ENCODE measurements at places on chromosomes 12 and 14.

DNA sequence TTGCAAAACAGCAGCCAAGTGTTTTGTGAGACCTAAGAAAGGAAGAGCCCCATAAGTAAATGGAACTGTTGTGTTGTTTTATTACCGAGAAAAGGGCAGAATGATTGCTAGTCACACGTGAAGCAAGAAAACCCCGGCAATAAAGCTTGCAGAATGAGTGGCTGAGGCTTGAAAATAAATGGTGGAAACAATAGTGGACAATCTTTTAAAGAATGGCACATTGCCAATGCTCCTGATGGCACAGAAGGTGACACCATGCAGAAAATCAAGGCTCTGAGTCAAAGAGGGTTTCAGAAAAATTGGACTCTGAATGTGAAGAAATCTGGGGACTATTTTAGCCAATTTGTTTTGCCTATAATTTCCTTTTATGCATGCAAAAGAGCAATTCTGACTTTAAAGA is 4.0 kb upstream of the AQP2 start:
- no peak for DNase-seq

DNA sequence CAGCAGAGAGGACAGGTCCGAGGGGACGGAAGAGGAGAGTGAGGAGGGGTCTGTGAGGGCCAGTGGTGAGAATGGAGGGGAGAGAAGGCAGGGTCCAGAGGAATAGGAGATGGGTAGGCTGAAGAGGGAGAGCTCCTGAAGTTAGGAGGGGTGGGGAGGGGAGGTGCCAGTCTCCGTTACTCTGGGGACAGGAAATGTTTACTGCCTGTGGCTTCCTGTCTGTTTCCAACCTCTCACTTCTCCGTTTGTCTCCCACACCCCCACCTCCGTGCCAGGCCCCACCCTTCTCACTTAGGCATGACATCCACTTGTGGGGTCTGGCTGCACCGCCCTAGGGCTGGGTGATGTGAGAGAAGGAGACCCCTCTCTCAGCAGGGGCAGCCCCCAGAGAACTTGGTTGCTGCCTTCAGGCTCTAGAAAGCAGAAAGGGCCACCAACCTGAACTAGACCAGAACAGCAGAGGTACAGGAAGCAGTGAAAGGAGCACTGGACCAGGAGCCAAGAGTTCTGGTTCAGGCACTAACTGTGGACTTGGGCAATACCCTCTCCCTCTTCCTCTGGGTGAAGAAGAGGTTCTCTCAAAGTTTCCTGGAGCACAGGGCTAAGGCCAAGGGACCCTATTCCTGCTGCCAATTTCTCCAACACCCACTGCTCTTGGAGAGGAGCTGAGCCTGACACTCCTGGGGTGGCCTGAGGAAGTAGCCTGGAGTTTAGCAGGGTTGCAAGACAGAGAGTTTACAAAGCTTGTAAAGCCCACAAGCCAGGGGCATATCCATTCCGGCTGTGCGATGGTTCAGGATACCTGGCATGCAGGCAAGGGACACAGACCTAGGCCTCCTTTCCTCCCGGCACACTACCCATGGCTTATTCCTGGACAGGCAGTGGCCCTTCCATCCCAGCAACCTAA is 5.5 kb downstream of the ITGA5 start:
- peak; percentile 56 for DNase-seq

- no peak for DNase-seq
Measured at GRCh38 chr12:102481705-102482425, 1.5 kb upstream of the IGF1 start.

DNA sequence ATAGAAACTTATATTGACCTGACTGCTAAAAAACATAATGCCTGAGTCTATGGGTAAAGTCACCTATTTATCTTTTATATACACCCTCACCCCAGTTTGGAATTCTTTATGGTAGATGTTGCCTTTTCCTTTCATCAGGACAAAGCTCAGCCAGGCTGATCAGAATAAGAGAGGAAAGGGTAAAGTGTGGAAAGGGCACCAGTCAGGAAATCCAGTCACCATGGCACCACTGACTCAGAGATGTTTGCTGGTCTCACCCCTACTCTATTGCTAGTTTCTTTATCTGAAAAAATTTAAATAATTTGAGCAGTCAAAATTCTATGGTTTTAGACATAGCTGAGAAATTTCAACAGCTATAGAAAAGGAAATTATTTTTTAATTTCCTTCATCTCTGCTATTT is 49.2 kb upstream of the SSTR1 start:
- peak; percentile 34 for DNase-seq
